Gastroesophageal sphincter (tissue), 4 donors: ENCODE measurements at places on chromosomes 2 and 18.

DNA sequence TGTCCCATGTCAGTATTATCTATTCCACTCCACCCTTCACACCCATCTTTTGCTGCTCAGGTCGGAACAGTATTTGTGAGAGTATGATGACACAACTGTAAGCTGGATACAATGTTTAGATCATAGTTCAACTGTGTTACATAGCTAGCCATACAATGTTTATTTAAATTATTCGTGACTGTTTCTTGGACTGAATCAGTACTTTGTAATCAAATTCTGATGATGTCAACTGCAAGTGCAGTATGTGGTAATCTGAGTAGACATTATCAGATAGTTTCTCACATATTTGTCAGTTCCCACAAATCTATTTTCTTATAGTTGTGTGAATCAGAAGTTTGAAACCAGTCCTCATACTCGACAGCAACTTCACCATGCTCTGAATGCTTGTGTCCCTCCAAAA is 177.6 kb downstream of the ZNF407 start:
- no peak for ATAC-seq

GRCh38 chr2:108905176-108905575 is 83.8 kb downstream of the EDAR start:
- no peak for ATAC-seq

DNA sequence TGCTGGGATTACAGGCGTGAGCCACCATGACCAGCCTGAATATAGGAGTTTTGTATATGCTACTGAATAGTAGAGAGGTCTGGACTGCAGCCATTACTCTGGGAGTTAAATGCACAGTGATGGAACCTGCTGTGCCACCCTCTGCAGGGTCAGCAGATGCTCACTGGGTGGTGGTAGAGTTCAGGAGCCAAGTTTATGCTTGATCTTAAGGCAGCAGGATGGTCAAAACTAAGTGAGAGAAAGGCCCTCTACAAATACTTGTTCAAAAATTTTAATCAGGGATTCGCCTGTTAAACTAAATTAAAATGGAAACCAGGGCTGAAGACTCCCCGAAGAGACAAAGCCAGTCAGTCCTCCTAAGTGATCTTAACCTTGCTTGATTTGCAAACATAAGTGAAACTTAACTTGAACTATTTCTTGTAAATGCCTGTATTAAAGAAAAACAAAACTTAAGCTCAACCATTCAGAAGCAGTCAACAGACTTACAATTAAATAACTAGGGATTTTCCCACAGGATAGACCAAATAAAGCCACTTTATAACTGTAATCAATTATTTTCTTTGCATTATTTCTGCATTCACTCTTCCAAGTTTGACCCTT is 4.2 kb upstream of the WDFY1 start:
- ATAC-seq = no peak

DNA sequence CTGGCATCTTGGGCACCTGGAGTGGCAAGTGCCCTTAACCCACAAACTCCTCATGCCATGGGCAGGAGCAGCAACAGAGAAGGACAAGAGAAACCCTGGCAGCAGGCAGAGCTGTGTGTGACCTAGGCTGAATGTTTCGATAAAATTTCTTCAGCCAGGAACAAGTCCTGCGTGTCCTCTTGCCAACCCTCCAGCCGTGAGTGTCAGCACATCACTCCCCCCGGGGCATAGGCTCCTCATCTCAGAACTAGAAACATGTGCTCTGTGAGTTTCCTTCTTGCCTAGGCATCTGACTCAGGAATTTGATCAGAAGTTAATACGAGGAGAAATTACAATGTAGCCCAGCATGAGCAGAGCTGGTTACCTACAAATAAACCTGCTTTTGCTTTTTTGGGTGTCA is 2.2 kb downstream of the ABCG8 start:
- ATAC-seq = no peak

GRCh38 chr2:50582164-50582563 is 449.8 kb downstream of the NRXN1 start:
- no peak for ATAC-seq

DNA sequence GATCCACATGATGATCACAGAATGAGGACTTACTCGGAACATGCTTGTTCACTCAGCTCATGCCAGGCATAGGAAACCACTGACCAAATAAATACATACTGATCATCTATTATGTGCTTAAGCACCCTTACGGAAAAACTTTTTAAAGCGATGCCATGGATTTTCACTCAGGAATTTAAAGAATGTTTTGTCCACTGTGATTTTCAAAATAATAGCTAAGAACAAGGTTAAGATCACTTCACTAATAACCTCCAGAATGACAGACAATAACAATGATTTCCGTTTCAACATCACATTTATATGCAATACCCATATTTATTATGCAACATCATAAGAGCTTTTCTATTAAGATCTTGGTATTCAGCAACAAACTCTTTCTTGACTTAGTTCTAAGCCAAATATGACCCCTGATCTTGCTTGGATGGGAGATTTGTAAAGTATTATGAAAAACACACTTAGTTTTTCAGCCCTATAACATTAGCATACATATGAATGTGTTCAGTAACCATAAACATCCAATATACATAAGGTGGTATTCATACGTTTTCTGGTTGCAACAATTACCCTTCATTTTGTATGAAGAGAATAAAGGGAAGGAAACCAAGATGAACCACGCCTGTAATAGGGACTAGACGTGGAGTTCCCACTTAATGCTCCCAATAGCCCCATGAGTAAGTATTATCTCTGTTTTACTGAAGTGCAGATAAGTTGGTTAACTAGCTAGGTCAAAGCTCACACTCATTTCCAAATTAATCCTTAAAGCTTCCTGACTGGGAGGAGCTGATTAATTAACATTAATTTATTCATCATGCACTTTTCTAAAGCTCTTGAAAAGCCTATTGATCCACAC is 1.9 kb downstream of the CD302 start:
- ATAC-seq = no peak

GRCh38 chr2:78431241-78431640 is 594.3 kb upstream of the REG3G start:
- no peak for ATAC-seq

GRCh38 chr18:11672846-11673454 is 16.1 kb upstream of the GNAL start:
- no peak for ATAC-seq

DNA sequence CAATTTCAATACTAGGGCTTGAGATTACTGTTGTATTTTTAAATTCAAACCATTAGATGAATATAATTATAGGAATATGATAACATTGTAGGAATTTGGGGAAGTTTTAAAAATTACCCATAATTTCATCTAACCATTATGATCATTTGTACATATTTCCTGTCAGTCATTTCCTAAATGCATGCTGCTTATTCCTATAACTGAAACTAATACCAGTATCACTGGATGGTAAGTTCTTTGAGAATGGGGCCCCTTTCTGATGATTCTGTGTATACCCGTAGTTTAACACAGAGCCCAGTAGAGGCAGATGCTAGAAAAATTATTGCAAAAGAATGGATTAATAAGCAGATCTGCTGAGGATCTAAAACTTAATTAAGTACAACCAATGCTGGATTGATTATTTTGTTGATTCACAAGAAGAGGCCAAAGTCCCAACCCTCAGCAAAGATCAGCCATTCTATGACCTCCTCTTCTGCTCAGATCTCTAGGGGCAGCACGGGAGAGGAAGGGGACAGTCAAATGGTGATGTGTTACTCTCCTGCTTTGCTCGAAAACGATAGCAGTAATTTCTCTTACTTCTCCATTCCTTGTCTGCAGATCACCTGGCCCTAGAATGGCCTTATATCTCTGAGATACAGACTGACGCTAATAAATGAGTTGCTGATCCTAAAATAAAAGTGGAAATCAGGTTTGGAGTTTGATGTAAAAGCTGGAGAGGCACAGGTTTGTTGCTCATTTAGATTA is 69.5 kb upstream of the PELI1 start:
- no peak for ATAC-seq

DNA sequence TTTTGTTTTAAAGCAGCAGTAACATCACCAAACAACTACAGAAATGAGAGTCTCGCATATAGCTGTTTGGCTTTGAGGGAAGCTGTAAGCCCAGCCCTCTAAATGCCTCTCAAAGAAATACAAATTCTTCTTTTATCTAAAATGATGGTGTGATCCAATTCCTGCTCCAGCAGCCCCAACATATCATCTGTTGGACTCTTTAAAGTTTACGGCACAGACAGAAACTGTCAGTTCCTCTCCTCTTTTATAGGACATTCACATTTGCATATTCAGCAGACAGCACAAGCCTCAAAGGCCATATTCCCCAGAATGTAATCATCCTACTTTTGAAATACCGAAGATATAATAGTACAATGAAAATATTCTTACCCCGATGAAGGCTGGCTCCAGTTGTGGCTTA is 216.9 kb upstream of the REV1 start:
- ATAC-seq = no peak

- ATAC-seq = no peak
These were observed 67.3 kb downstream of the SPTBN1 start for GRCh38 chr2:54523324-54523959.

GRCh38 chr18:361100-361732 is 93.4 kb upstream of the THOC1 start:
- no peak for ATAC-seq

DNA sequence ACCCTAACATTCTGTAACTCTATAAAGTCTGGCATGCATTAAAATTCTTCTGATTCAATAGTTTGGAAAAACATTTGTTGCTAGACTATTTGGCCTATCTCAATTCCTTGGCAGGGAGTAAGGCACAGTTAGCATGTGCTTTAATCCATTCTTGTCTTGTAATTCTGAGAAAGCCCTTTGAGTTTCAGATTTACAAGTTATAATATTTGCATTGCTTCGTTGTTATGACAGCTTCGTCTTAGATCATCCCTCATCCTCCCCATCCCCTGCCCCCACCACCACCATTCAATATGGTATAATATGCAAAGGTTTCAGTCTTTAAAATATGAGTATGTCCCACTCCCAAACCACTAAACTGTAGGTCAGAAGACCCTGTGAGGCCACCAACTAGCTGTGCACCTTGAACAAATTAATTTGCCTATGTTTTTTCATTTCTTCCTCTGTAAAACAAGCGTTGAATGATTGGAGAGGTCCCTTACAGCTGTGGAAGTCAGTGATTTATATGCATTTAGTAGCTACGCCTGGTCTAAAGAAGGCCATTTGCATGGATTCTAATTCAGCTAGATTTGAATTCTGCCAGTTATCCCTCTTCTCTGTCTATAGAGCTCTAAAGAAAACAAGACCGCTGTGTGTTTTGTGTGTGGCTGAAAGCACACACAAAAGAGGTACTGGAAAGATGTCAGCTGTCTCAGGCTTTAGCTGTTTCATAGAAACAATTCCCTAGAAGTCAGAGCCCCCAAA is 591 bp downstream of the C2orf80 start:
- ATAC-seq = no peak

DNA sequence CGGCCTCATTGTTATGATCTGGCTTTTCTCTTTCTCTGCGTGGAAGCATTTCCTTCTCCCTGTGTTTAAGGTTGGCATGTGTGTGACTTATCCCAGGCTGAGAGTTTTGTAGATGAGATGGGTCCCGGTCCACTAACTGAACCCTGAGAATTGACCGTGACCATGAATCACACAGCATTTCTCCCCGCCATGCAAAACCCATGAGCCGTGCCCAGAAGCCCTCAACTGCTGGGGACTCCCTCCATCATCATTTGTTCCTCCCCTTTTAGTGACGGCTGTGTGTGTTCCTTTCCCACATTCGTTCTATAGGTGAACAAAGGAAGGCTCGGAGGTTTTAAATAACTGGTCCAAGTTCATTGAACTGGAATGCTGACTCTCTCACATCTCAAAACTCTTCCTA is 30.1 kb upstream of the TXNDC2 start:
- ATAC-seq = peak; percentile 46

DNA sequence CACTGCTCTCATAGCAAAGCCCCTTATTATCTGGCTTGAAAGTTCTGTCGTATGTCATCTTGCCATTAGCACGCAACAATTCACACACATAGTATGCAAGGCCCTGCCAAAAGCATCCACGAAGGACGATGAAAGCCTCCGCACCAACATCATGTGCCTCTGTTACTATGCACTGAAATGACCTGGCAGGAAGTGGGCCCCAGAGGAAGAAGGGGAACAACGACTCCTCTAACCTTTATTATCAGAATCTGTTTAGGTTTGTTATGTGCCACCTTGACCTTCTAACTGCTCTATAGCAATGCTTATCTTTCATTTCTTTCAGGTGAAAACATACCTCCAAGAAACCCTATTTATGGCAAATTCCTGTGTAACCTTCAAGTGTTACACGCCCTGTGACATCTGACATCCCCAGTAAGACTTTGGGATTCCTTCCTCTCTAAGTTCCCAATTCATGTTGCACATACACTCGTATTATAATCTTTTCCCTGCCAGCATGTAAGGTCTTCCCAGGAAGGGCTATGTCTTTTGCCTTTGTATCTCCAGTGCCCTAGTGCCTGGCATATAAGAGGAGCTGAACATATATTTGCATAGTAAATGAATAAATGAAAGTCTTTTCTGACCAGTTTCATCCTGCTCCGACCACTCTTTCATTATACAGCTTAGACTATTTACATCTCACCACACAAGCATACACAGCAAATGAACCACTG is 7.0 kb upstream of the NDUFV2 start:
- no peak for ATAC-seq

DNA sequence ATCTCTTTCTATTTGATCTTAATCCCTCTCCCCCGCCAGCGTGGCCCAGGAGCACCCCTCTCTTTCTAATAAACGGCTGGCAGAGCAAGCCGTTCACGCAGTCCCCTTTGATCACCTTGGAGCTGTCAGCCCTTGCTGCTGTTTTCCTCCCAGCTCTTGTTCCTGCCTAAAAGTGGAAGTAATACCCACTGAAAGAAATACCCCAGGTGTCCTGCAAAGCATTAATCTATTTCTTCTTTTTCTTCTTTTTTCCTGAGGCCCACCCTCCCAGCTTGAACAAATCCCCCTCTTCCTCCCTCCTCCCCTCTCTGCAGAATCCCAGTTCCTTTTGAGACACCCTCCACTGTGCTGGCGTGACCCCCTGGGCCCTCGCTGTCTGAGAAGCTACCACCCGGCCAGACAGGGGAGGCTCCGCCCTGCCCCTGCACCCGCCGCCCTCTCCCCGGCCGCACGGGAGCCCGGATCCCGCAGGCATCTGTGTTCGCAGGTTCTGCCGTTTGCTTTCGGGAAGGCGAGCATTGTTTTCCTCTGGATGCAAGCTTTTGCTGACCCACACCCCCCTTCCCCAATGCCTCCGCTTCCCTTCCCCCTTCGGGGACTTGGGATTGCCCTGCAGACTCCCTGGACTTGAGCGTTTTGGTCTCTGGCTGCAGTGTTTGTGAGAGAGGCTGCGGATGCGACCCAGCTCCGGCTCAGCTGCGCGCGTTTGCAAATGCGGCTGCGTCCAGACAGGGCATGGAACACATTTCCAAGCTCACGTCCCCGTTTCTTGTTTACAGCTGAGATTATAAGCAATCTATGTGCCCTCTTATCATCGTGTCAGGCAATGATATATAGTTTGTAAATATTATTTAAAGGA is 631.5 kb downstream of the NYAP2 start:
- ATAC-seq = peak; percentile 86

GRCh38 chr2:171703574-171704347 is 16.5 kb downstream of the DYNC1I2 start:
- ATAC-seq = no peak

DNA sequence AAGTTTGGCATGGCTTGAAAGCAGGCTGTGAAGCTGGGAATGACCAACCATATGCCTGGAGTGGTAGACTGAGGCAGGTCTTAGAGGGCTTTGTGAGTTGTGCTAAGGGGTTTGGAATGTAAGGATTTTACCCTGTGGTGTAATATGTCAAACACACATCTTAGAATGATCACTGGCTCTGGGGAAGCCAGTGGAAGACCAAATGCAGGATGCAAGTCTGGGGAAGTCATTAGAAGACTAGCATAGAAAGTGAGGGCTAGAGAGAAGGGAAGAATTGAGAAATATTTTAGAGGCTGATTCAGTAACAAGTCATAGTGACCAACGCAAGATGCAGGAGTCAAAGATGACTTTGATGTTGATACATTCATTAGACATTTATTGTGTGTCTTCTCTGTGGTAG is 3.5 kb upstream of the FHOD3 start:
- no peak for ATAC-seq
